ENCODE measurements at places on chromosomes 4 and X.

DNA sequence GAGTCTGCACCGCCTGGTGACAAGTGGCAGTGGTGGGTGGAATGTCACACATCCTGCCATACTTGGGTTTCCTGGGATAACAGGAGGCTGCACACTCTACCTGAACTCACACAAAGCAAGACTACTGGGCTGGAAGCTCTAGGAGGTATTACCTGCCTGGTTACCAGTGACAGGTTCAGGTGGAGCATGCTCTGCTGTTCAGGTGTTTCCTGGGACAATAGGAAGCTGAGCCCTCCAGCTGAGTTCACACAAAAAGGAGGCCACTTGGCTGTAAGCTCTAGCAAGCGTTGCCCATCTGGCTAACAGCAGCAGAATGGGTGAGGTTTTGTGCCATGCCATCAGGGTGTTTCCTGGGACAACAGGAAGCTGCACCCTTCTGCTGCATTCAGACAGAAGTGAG lies 17.4 kb upstream of the UGT2B7 start:
- no peak for DNase-seq

DNA sequence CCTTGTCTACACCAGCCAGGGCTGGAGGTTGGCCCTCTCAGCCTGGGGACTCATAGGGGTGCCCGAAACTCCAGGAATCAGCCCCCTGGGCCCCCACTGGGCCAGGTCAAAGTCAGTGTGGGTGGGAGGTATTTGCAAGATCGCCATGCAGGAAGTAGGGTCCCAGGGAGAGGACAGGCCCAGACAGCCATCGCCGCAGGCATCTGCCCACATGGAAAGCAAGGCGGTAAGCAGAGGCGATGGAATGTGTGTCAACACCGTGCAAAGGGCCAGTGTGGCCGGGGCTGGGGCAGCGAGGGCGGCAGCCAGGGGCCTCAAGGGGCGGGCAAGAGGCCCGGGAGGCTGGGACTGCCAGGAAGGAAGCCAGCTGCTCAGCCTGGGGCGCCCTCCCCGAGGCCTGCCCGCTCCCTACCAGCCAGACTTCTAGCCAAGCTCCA lies 19.3 kb upstream of the DUSP9 start:
- DNase-seq, result no peak

DNA sequence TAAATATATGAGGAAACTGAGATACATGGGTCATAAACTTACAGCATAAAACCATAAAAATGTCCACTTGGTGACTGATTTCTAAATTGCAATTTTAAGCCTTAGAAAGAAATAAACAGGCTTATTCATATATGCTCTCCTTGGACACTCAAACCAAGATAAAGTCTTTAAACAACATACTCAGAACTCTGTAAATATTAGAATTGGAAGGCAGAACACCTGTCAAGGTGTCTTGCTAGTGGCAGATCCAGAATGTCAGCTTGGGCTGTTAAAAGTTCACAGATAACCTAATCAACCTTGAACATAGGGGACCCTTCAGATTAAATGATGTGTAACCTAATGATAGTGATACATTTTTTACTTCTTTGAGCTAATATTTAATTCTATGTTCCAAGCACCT lies 208.1 kb upstream of the ARSJ start:
- DNase-seq, result no peak

DNA sequence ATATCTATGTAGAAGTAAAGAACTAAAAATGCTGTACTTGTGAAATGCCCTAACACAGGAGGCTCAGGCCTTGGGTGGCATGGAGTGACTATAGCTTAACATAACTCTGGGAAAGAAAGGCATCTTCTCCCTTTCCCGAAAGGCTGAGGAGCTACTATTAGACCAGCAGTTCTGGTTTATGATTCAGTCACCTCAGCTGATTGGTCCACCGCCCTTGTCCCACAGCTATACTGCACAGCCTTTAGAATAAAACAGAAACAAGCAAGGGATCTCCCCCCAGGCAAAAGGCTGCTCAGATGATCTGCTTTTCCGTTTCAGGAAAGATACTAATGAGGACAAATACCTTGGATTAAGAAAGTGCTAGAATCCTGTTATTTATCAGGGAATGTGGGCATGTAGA lies 171.3 kb downstream of the SNCA start:
- no peak for DNase-seq

DNA sequence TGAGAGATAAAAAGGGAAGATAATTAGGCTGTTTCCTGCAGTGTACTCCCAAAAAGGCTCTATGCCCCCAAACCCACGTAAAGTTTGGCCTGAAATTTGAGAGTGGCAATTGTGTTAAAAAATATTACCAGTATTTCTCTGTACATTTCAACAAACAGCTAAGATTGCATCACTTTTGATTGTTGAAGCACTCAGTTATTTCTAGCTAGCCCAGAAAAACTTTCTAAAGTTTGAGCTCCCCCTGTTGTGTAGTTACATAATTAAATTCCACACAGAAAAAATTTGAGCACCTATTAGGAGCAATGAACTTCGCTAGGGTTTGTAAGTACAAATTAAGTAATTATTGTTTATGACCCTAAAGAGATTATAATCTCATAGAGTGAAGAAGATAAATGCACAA lies 109.4 kb downstream of the DLG3 start:
- DNase-seq, result no peak

GRCh38 chr4:189815404-189816192 lies 125.1 kb upstream of the FRG1 start:
- no peak for DNase-seq

- peak; percentile 4 for DNase-seq
Observed at GRCh38 chr4:187422655-187423054, 572.9 kb upstream of the ZFP42 start.

DNA sequence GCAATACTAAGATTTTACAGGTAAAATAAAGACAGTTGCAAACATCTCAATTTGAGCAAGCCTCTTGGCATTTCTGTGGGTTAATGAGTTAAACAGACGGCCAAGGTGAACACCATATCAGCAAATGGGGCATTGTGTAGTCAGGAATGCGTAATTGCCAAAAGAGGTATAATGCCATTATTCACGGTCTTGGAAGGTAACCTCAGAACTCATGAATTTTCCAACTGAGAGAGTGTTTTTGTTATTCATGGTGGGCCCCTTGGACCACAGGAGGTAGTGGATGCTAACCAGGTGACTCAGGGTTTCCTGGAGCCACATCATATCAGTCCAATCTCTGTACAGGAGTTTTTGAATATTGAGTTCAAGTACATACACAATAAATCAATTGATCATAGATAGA lies 368.0 kb upstream of the TECRL start:
- no peak for DNase-seq

- DNase-seq, result no peak
Observed at GRCh38 chr4:41989994-41990364, 351 bp upstream of the SLC30A9 start.

DNA sequence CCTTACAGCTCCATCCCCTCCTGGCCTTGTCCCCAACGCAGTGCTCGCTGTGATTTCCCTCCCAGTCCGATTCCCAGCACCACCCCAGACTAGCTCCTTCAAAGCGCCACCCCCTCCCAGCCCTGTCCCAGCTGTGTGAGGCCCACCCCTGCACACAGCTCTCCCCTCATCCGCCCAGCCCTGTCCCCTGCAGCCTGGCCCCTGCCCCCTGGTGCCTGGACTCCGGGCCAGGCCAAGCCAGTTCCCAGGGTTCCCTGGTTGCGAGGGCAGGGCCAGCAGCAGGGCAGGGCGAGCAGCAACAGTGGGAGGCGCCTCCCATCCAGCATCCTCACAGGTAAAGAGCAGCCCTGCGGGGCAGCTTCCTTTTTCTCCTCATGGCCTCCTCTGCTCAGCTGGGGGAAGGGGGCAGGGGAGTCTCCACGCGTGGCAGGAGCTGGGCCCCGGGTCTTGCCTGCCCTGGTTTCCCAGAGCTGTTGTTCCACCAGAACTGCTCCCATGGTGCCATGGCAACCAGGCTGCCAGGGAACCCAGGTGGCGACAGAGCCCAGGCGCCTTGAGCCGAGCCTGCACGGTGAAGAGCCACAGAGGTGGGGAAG lies 24.8 kb downstream of the IQSEC2 start:
- no peak for DNase-seq

GRCh38 chr4:86261636-86262035 lies 98.2 kb downstream of the MAPK10 start:
- no peak for DNase-seq

GRCh38 chr4:102299354-102300107 lies 45.8 kb downstream of the SLC39A8 start:
- DNase-seq, result peak; percentile 94

DNA sequence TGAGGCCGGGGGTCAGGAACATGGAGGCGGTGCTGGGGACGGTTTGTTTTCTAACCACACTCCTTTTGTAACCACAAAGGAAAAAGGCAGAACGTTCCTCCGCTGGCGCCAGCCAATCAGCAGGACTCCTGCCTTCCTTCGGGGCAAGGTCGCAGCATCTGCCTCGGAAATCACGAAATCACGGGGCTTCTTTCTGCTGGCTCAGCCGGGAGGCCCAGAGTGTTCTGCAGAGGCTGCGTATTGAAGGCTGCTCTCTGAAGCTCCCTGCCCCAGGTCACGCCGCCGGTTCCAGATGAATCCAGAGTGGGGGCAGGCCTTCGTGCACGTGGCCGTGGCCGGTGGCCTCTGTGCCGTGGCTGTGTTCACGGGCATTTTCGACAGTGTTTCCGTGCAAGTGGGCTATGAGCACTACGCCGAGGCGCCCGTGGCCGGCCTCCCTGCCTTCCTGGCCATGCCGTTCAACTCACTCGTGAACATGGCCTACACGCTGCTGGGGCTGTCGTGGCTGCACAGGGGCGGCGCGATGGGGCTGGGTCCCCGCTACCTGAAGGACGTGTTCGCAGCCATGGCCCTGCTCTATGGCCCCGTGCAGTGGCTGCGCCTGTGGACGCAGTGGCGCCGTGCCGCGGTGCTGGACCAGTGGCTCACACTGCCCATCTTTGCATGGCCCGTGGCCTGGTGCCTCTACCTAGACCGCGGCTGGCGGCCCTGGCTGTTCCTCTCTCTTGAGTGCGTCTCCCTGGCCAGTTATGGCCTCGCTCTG lies 9.4 kb downstream of the TMEM187 start:
- peak; percentile 59 for DNase-seq

DNA sequence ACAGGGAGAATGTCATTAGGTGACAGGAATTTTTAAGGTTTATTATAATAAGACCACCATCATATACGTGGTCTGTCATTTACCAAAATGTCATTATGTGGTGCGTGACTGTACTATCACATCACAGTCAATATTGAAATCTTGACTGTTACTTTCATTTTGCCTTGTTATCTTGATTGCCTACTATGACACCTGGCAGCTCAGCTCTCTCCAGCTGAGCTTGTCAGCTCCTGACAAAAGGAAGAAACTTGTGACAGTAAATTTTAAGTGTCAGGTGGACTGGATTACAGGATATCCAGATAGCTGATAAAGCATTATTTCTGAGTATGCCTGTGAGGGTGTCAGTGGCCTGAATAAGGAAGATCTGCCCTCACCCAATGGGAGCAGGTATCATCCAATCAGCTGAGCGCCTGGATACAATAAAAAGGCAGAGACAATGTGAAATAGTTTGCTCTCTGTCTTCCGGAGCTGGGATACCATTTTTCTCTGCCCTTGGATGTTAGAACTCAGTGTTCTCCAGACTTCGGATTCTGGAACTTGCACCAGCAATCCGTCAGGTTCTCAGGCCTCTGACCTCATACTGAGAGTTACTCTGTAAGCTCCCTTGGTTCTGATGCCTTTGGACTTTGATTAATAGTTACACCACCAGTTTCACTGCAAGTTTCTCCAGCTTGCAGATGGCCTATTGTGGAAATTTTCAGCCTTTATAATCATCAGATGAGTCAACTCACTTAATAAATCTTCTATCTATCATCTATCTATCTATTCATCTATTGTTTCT lies 1454.7 kb upstream of the IGFBP7 start:
- no peak for DNase-seq

- DNase-seq, result peak; percentile 18
Observed at GRCh38 chrX:130393451-130394074, 8.1 kb upstream of the GPR119 start.

GRCh38 chrX:79065696-79066095 lies 78.8 kb upstream of the GPR174 start:
- DNase-seq, result no peak

GRCh38 chr4:92387459-92388069 lies 83.8 kb downstream of the GRID2 start:
- DNase-seq, result peak; percentile 30
